ENCODE measurements at places on chromosomes 3 and 15.

GRCh38 chr3:66552846-66553245 lies 52.0 kb upstream of the LRIG1 start:
- no peak for DNase-seq

GRCh38 chr15:79060175-79060574 lies 30.4 kb downstream of the RASGRF1 start:
- DNase-seq, result no peak

DNA sequence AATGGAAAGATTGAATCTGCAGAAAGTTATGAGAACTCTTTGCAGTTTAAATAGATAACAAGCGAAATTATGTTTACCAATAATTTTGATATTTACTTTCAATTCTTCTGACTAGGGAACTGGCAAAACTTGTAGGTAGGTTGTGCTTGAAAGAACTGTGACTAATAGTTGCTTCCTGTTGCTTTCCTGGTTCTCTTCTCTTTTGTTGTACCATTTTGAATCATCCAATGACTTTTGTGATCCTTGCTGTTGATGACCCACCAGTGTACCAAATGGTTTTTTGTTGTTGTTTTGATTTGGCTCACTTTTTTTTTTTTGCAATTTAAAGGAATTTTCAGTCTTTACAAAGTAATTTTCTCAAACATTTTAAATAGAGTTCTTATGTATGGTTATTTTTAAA lies 64.9 kb upstream of the DCBLD2 start:
- no peak for DNase-seq

- no peak for DNase-seq
Measured at GRCh38 chr15:87743562-87743961, 513.0 kb downstream of the NTRK3 start.

GRCh38 chr3:55305696-55306485 lies 181.2 kb downstream of the WNT5A start:
- DNase-seq, result peak; percentile 16

- no peak for DNase-seq
Measured at GRCh38 chr3:195186041-195186709, 84.8 kb downstream of the XXYLT1 start.

DNA sequence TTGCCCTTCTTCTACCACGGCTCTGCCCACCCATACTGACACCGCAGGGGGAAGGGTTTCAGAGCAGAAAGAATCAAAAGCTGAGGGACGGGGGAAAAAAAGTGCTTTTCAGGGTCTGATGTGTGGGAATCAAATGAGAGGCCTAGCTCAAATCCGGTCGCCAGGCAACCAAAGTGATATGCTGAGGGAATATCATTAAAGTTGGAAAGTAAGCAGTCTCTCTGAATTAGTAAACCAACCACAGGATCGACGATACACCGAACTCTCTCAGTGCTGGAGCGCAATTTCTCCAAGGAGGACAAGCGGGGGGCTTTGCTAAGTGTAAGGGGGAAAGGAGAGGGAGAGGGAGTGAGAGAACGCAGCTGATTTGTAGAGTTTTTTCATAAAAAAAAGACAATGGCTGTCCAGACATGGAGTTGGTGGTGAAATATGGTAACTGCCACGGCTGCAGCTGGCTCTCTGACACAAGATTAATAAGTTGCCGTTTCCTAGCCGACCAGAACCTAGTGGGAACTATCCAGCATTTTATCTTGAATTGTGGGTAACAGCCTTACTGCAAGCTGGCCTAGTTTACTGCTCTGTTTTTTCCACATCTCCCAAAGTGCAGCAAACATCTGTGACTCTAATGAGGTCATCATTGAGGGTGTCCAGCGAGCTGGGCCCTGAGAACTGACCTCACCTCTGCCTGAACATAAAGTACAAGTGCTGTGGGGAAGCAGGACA lies 530.2 kb downstream of the SOX2 start:
- DNase-seq, result peak; percentile 85

DNA sequence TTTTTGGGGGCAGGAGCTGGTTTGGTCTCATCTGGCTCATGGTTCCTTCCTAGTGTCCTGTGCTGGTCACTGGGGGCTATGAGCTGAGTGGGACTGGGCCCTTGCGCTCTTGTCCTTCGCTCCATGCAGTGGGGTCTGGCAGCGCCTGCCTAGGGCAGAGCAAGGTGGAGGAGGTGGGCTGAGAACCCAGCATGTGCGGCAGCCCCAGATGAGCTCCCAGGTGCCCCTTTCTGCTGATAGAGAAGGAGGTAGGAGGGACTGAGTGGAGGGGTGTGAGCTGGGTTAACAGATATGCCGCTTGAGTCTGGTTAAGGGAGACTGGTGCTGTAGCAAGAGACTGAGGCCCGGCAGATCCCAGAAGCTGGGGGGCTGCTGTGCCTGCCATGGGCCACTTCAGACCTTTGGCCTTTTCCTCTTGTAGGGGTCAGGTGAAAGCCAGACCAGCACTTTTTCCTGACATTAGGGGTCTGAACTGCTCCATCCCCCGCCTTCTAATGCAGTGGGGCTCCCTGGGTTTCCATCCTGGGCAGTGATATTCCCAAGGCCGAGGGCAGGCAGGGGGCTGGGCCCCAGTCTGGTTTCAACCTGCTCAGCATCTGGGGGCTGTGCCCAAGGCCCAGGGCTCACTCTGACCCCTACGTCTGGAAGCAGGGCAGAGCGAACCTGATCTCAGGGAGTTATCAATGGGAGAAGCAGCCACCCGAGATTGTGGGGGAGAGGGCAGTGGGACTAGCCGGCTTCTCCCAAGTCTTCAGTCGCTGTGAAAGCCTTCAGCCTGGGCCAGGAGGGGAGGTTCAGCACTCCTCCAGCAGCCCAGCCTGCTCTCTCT lies 62.9 kb upstream of the PRR23C start:
- no peak for DNase-seq

- DNase-seq, result peak; percentile 79
Measured at GRCh38 chr15:38263996-38264395, 11.4 kb downstream of the SPRED1 start.

- peak; percentile 86 for DNase-seq
Measured at GRCh38 chr3:123758081-123758564, 126.0 kb downstream of the MYLK start.

Measured in fibroblast of lung (primary cell).